Hepatocyte (in vitro differentiated cells): ENCODE measurements at places on chromosomes 3 and 15. TPM values are rescaled to one million over a fixed set of nuclear protein-coding genes. Genes with fewer than 3 reads are reported as not detected.

GRCh38 chr3:101667331-101667730, 9.6 kb downstream of the ZBTB11 start:
- DNase-seq = no peak

DNA sequence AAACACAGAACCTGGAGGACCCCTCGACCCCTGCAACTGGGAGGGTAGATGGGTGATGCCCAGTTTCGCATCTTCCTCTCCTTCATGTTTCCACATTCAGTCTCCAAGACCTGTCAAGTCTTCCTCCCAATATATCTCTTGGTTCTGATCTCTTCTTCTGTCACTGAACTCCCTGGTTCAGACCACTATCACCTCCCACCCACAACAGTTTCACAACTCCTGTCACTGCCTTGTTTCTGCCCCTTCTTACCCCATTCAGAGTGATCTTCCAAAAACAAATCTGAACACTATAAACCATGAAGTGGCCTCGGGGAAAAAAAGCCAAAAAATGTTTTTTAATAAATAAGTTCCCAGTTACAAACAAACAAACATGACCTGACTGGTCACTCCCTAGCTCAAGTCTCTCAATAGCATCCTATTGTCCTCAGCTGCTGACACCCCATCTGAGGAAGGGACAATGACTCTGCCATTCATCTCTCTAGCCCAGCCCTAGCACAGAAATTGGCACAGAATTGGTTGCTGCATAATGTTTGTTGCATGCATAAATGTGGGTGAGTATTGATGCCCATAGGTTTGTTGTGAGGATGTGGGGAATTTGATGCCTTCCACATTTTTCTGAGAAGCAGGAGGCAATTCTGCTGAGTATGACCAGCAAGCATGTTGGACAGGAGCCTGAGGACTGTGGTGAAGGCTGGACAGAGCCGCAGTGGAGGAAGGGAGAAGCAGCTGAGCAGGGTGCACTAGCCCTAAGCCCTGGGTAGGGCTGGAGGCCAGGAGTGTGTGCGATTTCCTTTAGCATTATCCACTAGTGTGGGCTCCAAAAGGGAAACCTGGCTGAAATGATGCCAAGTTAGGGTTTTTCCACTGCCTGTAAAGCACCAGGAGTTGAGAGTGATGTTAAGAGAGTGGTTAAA, 12.2 kb upstream of the XYLB start:
- no peak for DNase-seq

DNA sequence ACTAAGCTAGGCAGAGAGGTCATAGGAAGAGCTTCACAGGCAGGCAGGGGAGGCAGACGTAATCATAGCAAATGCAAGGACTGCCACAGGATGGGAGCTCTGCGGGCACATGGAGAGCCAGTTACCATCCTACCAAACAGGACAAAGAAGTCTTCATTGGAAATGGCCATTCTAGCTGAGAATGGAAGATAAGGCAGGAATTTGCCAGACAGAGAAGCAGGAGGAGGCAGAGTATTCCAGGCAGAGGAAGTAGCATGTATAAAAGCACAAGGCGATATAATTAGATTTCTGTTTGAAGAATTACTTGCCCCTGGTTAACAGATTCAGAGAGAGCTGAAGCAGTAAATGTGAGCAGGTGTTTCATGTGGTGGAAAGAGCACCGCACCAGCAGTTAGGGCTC, 3.5 kb upstream of the SEMA5B start:
- no peak for DNase-seq

- peak; percentile 75 for DNase-seq
Measured at GRCh38 chr15:98085003-98085639, 124.6 kb downstream of the ARRDC4 start.

- DNase-seq = peak; percentile 73
Measured at GRCh38 chr3:12193485-12194165, 34.9 kb upstream of the TIMP4 start.

DNA sequence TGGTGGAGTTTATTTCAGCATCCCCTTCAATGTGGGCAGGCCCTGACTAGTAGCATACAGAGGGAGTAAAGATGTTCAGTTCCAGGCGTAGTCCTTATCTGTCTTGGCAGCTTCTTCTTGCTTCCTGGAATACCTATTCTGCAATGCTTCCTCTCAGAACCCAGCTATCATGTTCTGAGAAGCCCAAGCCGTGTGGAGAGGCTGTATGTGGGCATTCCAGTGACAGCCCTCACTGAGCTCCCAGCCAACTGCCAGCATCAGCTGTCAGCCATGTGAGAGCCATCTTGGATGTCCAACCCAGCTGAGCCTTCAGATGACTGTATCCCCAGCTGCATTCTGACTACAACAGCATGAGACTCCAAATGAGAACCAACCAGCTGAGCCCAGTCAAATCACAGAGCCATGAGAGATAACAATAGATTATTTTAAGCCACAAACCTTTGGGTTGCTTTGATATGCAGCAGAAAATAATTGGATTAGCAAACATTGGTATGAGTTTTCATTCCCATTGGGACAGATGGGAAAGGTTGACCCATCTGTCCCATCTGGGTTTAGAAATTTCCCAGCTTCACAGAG, 8.4 kb upstream of the CMTM7 start:
- DNase-seq = no peak

GRCh38 chr15:59764775-59765174, 75.7 kb upstream of the BNIP2 start:
- no peak for DNase-seq

DNA sequence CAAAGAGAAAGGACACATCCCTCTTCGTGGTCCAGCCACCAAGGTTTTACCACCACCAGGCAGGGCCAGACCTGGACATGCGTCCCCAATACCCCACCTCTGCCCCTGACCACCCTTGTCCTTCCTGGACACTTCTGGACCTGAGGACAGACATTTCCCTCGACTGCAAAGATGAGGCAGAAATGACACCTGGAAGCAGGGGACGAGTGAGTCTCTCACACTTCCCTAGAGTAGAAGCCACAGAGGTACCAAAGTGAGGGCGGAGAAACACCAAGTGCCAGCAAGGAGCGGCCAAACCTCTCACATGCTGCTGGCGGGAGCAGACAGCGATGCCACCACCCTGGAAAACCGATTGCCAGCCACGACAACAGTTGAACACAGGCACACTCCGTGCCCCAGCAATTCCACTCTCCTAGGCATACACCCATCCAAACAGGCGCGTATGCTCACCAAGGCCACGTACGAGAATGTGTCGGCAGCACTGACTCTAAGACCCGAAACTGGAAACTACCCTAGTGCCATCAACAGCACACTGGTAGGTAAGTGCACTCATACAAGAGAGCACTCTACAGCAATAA, 207.0 kb upstream of the NSMCE3 start:
- no peak for DNase-seq

- no peak for DNase-seq
Measured at GRCh38 chr3:20103731-20104130, 63.5 kb downstream of the KAT2B start.

- no peak for DNase-seq
Measured at GRCh38 chr15:78567531-78567930, 2.2 kb downstream of the CHRNA5 start.

DNA sequence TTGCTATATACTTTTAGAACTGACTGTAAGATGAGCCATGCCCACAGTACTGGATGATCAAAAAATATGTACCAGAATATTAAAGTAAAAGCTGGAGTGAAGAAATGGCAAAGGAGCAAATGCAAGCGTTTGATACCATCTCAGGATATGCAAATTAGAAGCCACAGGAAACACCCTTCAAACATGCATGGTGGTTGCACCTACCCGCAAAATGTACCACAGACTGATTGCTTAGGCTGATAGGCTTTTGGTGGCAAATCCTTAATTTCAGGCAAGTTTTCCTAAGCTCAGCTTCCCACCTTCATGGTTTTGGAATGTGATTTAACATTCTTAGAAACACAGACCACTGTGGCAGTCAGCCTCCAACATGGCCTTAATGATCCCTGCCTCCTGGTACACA, 149.0 kb downstream of the PDZRN3 start:
- no peak for DNase-seq

- no peak for DNase-seq
Measured at GRCh38 chr3:173739726-173740125, 342.2 kb downstream of the NLGN1 start.

DNA sequence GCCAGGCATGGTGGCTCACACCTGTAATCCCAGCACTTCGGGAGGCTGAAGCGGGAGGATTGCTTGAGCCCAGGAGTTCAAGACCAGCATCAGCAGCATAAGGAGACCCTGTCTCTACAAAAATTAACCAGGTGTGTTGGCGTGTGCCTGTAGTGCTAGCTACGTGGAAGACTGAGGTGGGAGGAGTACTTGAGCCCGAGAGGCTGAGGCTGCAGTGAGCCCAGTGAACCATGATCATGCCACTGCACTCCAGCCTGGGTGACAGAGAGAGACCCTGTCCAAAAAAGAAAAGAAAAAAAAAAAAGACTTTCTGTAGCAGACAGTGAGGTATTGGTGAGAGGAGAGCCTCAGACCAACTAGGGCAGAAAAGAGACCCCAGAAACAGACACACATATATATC, 263.8 kb downstream of the XXYLT1 start:
- no peak for DNase-seq

GRCh38 chr3:62558549-62559112, 185.3 kb upstream of the FEZF2 start:
- peak; percentile 42 for DNase-seq

- DNase-seq = no peak
Measured at GRCh38 chr15:97521381-97522285, 438.9 kb upstream of the ARRDC4 start.

- no peak for DNase-seq
Measured at GRCh38 chr15:100263031-100263430, 78.7 kb downstream of the ADAMTS17 start.

DNA sequence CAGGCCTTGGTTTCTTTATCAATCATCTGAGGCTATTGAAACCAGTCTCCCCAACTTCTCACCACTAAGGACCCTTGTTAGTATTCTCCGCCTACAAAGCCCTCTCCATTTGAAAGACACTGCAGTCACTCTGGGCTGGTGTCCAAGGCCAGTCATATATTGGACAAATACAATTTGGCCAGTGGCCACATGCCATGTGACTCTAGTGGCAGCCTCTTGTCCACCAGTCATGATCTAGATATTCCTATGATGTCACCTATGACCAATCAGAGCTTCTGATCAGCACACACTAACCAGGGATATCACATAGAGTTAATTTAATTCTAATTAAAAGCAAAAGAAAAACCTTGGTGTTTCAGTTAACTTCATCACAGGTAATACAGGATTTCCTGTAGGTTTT, 68.2 kb downstream of the RAB11A start:
- no peak for DNase-seq

DNA sequence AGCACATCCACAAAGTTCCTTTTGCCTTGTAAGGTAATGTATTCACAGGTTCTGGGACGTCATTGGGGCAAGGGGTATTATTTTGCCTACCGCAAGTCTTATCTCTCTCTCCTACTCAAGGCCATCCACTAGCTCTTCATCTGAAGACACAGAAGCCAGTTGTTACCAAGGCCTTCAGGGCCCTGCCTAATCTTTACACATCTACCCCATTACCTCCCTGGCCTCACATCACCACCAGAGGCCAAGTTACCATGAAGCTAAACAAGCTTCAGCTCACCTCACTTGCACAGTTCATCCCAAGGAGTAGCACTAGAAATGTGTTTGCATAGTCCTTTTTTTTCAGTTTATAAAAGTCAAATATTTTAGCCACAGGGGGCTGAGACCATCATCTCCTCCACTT, 34.1 kb downstream of the ATP8B4 start:
- no peak for DNase-seq

DNA sequence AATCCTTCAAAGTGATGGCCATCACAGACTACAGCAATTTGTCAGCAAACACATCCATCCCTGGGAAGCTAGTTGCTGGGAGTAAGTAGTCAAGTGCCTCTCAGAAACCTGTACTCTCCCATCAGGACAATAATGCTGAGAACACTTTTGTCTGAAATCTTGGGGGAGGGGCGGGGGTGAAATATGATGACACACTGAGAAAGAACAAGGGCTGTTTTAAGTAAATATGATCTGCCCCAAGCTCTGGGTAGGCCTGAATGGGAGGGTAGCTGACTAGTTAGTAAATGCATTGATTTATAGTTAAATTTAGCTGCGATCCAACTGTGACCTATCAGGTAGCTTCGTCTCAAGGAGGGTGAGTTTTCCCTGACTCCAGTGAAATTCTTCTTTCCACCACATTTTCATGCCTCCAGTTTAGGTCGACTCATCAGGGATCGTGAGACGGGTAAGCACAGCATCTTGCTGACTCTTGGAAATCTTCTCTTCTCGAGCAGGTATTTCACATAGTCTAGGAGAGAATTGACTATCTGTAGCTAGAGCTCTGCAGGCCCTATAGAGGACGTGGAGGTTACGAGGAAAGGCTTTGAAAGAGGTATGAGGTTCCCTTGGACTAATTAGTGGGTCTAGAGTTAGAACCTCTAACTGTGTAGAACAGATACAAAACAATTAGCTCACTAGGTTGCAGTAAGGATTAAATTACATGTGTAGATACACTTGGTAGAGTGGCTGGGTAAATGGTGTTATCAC, 213.4 kb upstream of the SLC2A2 start:
- no peak for DNase-seq

- DNase-seq = no peak
Measured at GRCh38 chr15:98524838-98525660, 123.3 kb upstream of the IGF1R start.

DNA sequence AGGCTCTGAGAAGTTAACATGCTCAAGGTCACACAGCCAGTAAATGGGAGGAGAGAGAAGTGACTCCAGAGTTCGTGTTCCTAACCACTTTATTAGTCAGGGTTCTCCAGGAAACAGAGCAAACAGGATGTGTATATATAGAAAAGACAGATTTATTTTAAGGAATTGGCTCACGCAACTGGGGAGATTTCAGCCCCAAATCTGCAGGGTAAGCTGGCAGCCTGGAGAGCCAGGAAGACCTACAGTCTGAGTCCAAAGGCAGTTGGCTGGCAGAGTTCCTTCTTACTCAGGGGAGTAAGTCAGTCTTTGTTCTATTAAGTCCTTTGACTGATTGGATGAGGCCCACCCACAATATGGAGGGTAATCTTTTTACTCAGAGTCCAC, 118.2 kb upstream of the PROK2 start:
- no peak for DNase-seq

Gene CD200R1
- polyA plus RNA-seq = 0.45 TPM in 1 of 2 replicates, not detected in the other

Gene SCAANT1
- polyA plus RNA-seq = 1.1 TPM in 1 of 2 replicates, not detected in the other

Gene SCN11A
- polyA plus RNA-seq = 0.86 and 1.9 TPM in 2 replicates

Gene RARB
- 20.2 and 22.2 TPM in 2 replicates for polyA plus RNA-seq

Gene CDHR4
- 0.57 and 1.5 TPM in 2 replicates for polyA plus RNA-seq

Gene LSAMP
- 16.6 and 22.3 TPM in 2 replicates for polyA plus RNA-seq

Gene RPS17
- 453 and 501 TPM in 2 replicates for polyA plus RNA-seq

Gene CLEC3B
- 1.7 and 2.6 TPM in 2 replicates for polyA plus RNA-seq

Gene AGBL1
- not detected in 2 replicates for polyA plus RNA-seq

Gene SLC15A2
- 5.4 and 5.8 TPM in 2 replicates for polyA plus RNA-seq

Gene RCCD1
- polyA plus RNA-seq = 9.4 and 11.2 TPM in 2 replicates

Gene HHLA2
- polyA plus RNA-seq = 6.1 TPM in 2 replicates

Gene EXOG
- 6.3 and 6.9 TPM in 2 replicates for polyA plus RNA-seq

Gene ALPK3
- polyA plus RNA-seq = 6.0 and 7.1 TPM in 2 replicates

Gene HRG
- 2.1 and 5.7 TPM in 2 replicates for polyA plus RNA-seq
